Pancreas (tissue), 10 donors: ENCODE measurements at places on chromosomes 16 and 17. TPM values are rescaled to one million over a fixed set of nuclear protein-coding genes. Genes with fewer than 3 reads are reported as not detected.
A peak's percentile ranks its signal among the peaks of the same experiment; 100 is the strongest.

PPP1R27 gene
- total RNA-seq = not detected

WNK4 gene
- 0.51 TPM for total RNA-seq

- no peak for DNase-seq
Measured at GRCh38 chr17:80108036-80108971, 6.9 kb downstream of the GAA start.

GRCh38 chr17:19744922-19745757 lies 3.0 kb downstream of the ALDH3A1 start:
- peak; percentile 93 for DNase-seq
